ENCODE measurements at places on chromosomes 7 and 10. TPM values are rescaled to one million over a fixed set of nuclear protein-coding genes. Genes with fewer than 3 reads are reported as not detected.

Gene COL13A1
- total RNA-seq = 8.1 TPM

Gene ZNF736
- 66.8 TPM for total RNA-seq

Gene GRB10
- total RNA-seq = 70.8 TPM

Gene LHFPL3
- 13.6 TPM for total RNA-seq

Gene AKR1C2
- total RNA-seq = 10.4 TPM

Gene NAPEPLD
- total RNA-seq = 35.1 TPM

Gene GLRX3
- 50.9 TPM for total RNA-seq

Gene TAS2R4
- total RNA-seq = 5.6 TPM

Gene LIPJ
- total RNA-seq = 0.22 TPM

Gene CALCR
- 0.38 TPM for total RNA-seq

Gene NCF1
- 1.6 TPM for total RNA-seq

Gene INTS15
- total RNA-seq = 21.0 TPM

Gene SKAP2
- total RNA-seq = 2.4 TPM

Gene SPDYE5
- 0.22 TPM for total RNA-seq

Gene TMEM270
- total RNA-seq = not detected

Gene AKR1C1
- total RNA-seq = 10.5 TPM

Gene ASZ1
- total RNA-seq = not detected

Gene CYCS
- 37.9 TPM for total RNA-seq

Gene UCN3
- not detected for total RNA-seq

Gene MEPCE
- total RNA-seq = 27.2 TPM

Gene ELFN1
- total RNA-seq = 21.5 TPM

Gene NXPH1
- total RNA-seq = 1.6 TPM

Gene HTR5A
- 0.22 TPM for total RNA-seq

Gene CNTNAP2
- 68.8 TPM for total RNA-seq

Gene OR2A12
- total RNA-seq = not detected

Gene HYAL4
- total RNA-seq = not detected

Gene WNT2
- total RNA-seq = 2.6 TPM

Gene TSPAN33
- 6.5 TPM for total RNA-seq

Gene ADAM8
- total RNA-seq = 4.0 TPM

Gene SEMA3A
- 134 TPM for total RNA-seq

Gene TAS2R3
- 4.2 TPM for total RNA-seq

Gene NRCAM
- 171 TPM for total RNA-seq

Gene POLR2J2
- 7.2 TPM for total RNA-seq

Gene GNAI1
- 65.3 TPM for total RNA-seq

Gene IFIT3
- 11.8 TPM for total RNA-seq

Gene APBB1IP
- 2.9 TPM for total RNA-seq

Gene ICA1
- total RNA-seq = 12.9 TPM

Gene NUDT1
- total RNA-seq = 16.6 TPM

Gene MYO3A
- total RNA-seq = 10.5 TPM

Gene HHEX
- total RNA-seq = 2.9 TPM

Gene CPN1
- not detected for total RNA-seq

Gene CYP3A4
- not detected for total RNA-seq

Gene TNRC18
- total RNA-seq = 140 TPM

Gene AS3MT
- 15.9 TPM for total RNA-seq

Gene RBM28
- total RNA-seq = 41.5 TPM

Gene SKIDA1
- 11.4 TPM for total RNA-seq

Gene HMX3
- total RNA-seq = 1.1 TPM

Gene FXYD4
- not detected for total RNA-seq

Gene ABCC2
- 3.4 TPM for total RNA-seq

Gene RAMP3
- 18.1 TPM for total RNA-seq

Gene GPR26
- total RNA-seq = 1.4 TPM

Gene CHRM2
- total RNA-seq = 1.4 TPM

Gene THNSL1
- total RNA-seq = 13.0 TPM

Gene ITGB8
- total RNA-seq = 148 TPM

Gene CLDN12
- total RNA-seq = 51.7 TPM

Gene KIN
- total RNA-seq = 13.8 TPM

Gene DYNC1I1
- 31.7 TPM for total RNA-seq

Gene TRIL
- 19.8 TPM for total RNA-seq

Gene SEPTIN7
- total RNA-seq = 395 TPM

Gene STEAP1B
- 1.6 TPM for total RNA-seq

All from camera-type eye (tissue), 1 donor.